ENCODE measurements at places on chromosomes 6 and 20.

- no peak for DNase-seq
These were observed 4.9 kb downstream of the ARFRP1 start for GRCh38 chr20:63702751-63703470.

- DNase-seq = no peak
These were observed 1.9 kb upstream of the ZBTB9 start for GRCh38 chr6:33452496-33452895.

GRCh38 chr6:151179321-151179720 lies 60.4 kb upstream of the AKAP12 start:
- DNase-seq = no peak

DNA sequence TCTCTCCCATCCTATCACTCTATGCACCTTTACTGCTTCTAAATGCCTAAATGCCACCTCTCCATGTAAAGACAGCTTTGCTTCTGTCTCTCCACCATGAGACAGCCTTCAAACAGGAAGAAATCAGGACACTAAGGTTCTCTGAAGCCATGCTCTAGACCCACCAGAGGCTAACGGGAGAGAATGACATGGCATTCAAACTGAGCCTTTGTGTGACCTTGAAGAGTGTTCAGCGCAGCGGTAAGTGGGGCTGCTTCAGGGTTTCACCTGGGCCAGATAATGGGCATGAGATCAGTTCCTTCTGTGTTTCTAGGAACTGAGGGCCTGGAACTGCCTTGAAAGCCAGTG lies 20.1 kb downstream of the FAM50B start:
- no peak for DNase-seq

- no peak for DNase-seq
These were observed 48.1 kb downstream of the FOXA2 start for GRCh38 chr20:22536141-22536828.

DNA sequence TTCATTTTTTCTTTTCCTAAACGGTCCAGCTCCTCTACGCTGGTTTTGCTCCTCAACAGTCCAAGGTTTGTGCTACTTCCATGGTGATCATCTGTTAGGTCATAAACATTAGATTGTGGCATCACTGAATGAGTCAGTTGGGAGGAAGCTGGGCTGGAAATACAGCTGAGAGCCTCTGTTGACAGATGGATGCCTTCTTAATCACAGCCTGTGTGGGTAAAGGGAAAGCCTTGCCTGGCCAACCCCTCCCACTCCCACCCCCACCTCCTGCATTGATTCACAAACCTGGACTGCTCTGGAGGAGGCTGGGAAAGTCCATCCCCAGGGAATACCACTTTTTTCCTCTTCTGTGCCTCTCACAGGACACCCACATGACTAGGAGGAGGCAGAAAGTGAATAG lies 180.6 kb upstream of the CCN2 start:
- peak; percentile 42 for DNase-seq
